ENCODE measurements at places on chromosomes 16 and 17. TPM values are rescaled to one million over a fixed set of nuclear protein-coding genes. Genes with fewer than 3 reads are reported as not detected.

HSF4 gene
- total RNA-seq = 30.8 TPM

ENPP7 gene
- not detected for total RNA-seq

SOST gene
- not detected for total RNA-seq

KRTAP16-1 gene
- not detected for total RNA-seq

LYZL6 gene
- total RNA-seq = not detected

CCL3 gene
- 2.9 TPM for total RNA-seq

DPEP1 gene
- total RNA-seq = not detected

AANAT gene
- not detected for total RNA-seq

PCGF2 gene
- total RNA-seq = 13.0 TPM

MGRN1 gene
- total RNA-seq = 94.2 TPM

KRTAP4-5 gene
- total RNA-seq = not detected

CES5A gene
- not detected for total RNA-seq

HS3ST3B1 gene
- total RNA-seq = 6.9 TPM

IRX3 gene
- total RNA-seq = 3.9 TPM

BCO1 gene
- 0.80 TPM for total RNA-seq

PITPNM3 gene
- total RNA-seq = 11.8 TPM

SCNN1B gene
- 1.8 TPM for total RNA-seq

ITGAD gene
- total RNA-seq = not detected

HS3ST2 gene
- total RNA-seq = 1.3 TPM

EFTUD2 gene
- 40.1 TPM for total RNA-seq

CD79B gene
- total RNA-seq = 0.92 TPM

CTDNEP1 gene
- 123 TPM for total RNA-seq

CPHXL gene
- total RNA-seq = not detected

AOC3 gene
- 15.8 TPM for total RNA-seq

SLC5A11 gene
- not detected for total RNA-seq

CCT6B gene
- total RNA-seq = 3.8 TPM

P2RX5 gene
- total RNA-seq = 0.42 TPM

IRF8 gene
- 1.9 TPM for total RNA-seq

KRTAP9-7 gene
- total RNA-seq = not detected

CCDC78 gene
- total RNA-seq = 0.40 TPM

C17orf107 gene
- total RNA-seq = 10.4 TPM

GPR142 gene
- total RNA-seq = not detected

Measured in ovary (tissue), 10 donors.